ENCODE measurements at places on chromosomes 6 and 20.

DNA sequence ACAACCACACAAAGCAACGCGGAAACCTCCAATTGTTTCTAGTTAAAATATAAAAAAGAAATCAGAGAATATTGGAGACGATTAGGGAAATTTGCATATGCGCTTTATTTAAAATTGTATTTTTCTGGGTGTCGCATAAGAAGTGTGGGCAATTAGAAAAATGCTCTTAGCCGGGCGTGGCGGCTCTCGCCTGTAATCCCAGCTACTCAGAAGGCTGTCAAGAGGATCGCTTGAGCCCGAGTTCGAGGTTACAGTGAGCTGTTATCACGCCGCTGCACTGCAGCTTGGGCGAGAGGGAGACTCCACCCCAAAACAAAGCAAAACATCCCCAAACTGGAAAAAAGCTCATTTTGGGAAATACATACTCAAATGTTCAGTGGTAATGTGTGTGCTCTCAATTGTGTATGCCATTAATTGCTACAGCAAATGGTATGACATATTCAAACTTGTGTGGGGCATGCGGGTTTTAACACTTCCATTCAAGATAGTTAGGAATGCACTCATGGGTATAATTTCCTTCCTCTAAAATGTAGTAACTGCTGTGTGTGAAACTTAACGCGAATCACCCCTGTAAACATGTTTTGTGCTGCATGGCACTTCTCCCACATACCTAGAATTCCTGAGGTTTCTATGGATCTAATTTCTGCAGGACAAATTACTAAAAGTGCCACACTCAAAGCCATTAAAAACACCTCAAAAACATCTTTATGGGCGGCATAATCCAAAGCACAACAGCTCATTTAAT, 54.7 kb upstream of the HFE start:
- DNase-seq: no peak

DNA sequence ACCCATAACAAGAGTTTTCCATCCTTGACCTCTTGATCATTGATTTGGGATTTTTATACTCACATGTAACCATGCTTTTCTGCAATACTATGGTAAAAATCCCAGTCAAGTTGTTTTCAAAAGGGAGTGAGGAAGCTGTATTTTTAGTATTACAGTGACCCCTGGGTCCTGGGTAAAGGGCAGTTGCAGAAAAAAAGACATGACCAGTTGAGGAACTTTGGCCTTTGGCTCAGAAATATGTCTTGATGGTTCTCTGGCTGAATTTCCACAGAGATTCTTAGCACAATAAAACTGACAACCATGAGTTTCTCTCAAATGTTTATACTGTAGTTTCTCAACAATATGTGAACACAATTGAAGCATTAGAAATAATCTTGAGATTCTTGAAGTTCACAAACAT, 28.6 kb upstream of the PRL start:
- no peak for DNase-seq

DNA sequence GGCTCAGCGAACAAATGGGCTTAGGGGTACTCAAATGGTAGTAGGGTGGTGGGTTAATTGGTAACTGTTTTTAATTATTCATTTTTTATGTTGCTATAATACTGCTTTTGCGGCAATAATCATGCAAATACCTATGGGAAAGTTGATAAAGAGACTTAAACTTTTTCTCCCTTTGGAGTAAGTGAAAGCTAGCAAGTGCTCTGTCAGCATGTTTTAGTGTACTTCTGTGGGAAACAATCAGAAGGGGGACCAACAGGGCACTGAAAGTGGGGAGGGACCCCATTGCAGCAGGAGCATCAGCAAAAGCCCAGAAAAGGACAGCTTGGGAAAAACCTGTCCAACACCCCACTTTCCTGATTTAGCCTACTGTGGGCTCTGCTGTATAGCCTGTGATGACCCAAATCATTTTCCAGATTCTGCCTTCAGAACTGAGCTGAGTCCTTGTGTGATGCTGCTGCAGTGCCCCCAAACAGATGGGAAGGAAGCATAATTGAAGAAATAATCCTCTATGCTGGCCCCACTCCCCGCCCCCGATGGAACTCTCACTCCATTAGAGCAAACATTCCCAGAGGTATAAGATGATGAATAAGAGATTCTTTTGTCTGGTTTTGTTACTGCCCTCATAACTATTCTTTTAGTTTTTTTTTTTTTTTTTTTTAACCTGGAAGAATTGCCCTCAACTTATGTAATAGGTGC, 322.8 kb downstream of the CD83 start:
- no peak for DNase-seq

DNA sequence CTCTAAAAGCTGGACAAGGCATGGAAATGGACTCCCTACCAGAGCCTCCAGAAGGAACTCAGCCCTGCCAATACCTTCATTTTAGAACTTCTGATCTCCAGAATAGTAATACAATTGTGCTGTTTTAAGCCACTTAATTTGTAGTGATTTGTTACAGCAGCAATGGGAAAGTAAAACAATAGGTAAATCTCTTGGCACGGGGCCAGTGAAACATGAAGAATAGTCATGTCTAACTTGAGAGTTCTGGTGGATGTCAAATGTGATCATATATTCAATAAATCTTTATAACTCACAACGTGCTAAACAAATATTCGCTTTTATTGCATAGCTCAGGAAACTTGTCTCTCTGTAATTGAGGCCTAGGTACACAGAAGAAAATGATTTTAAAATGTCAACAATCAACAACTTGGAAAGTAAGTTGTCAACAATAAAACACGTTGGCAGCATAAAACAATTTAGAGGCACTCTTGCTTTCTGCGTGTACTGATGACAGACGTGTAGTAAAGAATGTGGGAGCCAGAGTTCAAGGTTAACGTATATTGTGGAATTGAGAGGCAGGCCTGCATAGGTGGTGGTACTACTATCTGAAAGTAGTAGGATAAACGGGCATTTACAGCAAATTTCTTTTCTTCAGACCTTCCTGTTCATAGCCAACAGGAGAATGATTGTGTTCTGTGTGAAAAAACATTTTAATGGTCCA, 140.5 kb upstream of the OPRM1 start:
- no peak for DNase-seq

DNA sequence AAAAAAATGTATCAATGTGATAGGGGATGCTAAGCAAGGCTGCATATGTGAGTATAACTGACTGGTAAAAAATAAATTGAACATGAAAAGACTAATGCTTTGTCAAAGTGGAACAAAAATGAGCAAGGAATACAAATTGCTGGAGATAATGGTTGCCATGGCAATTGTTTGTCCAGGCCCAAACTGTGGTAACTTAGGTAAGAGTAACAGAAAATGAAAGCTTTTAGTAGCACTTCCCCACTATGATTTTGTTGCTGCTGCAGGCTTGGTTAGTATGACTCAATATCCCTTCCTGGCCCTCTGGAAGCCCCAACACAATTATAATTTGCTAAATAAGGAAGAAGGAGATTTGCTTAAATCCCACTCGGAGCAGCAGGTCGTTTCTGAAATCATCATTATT, 577.1 kb downstream of the DOK5 start:
- DNase-seq: no peak

DNA sequence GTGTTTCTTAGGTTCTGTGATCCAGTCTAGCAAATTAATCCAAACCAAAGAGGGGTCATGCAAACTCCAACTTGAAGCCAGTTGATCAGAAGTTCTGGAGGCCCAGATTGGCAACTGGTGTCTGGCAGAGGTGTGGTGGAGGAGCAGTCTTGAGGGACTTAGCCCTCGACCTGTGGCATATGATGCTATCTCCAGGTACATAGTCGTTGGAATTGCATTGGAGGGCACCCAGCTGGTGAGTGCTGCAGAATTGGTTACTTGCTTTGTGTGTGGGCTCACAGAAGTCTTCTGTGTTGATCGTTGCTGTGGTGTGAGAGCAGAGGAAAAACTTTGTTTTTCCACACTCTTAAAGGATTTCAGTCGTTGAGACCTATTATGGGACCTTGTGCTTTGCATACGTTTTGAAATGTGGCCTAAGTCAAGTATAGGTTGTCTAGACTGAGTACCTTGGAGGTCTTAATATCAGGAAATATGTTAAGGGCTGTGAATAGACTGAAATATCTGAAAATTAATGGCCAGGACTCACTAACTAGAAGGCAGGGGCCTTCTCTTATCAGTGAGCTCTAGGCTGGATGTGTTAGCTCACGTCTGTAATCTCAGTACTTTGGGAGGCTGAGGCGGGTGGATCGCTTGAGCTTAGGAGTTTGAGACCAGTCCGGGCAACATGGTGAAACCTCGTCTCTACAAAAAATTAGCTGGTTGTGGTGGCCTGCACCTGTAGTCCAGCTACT, 7.8 kb downstream of the PANK2 start:
- DNase-seq: no peak

- DNase-seq: no peak
Observed at GRCh38 chr6:90194371-90194841, 102.2 kb downstream of the BACH2 start.

GRCh38 chr6:133542056-133542821, 301.1 kb downstream of the EYA4 start:
- no peak for DNase-seq

GRCh38 chr6:24666097-24666640, 530 bp downstream of the TDP2 start:
- DNase-seq: peak; percentile 55

DNA sequence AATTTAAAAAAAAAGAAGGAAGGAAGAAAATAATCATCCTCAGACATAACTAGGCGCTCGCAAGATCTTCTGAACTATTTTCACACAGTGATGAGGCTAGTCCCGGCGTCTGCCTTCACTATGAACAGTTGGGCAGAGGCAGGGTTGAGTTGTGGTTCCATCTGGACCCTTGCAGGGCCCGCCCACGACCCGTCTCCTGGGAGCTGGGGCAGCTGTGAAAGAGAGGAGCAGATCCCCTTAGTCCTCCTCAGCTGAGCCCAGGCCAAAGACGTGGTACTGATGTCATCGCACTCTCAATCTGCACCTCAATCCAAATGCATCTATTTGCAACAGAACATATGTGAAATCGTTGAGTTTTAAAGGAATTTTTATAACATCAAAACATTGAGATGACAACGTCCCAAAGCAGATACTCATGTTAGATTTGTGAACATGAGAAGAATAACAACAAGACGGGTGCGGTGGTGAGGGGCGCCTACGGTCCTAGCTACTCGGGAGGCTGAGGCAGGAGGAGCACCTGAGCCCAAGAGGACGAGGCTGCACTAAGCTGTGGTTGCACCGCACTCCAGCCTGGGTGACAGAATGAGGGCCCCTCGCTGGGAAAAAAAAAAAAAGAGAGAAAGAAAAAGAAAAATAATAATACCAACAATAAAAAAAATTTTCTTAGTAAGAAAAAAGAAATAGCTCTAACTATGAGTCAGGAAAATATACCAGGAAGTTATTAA, 15.3 kb downstream of the TCFL5 start:
- no peak for DNase-seq

- no peak for DNase-seq
Observed at GRCh38 chr6:140581601-140582000, 1207.2 kb upstream of the CITED2 start.

DNA sequence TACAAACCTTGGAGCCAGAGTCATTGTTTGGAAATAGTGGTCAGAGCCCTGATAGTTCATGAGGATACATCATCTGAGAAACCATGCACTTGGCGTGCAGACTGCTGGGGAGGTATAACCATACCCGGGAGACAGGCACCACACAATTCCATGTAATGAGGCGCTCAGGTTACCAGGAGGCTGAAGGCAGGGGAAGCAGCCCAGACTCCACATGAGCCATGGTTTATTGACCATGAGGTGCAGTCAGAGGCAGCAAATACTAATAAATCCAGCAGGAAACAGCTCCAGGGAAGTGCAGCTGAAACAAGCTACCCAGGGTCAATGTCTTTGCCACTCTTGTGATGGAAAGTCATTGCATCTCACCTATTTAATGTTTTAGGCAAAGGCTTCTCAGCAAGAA, 156.0 kb downstream of the TBC1D7 start:
- DNase-seq: no peak

Measured in hippocampal formation (tissue), 2 donors.